ENCODE measurements at places on chromosomes 3 and 15. TPM values are rescaled to one million over a fixed set of nuclear protein-coding genes. Genes with fewer than 3 reads are reported as not detected.

DNA sequence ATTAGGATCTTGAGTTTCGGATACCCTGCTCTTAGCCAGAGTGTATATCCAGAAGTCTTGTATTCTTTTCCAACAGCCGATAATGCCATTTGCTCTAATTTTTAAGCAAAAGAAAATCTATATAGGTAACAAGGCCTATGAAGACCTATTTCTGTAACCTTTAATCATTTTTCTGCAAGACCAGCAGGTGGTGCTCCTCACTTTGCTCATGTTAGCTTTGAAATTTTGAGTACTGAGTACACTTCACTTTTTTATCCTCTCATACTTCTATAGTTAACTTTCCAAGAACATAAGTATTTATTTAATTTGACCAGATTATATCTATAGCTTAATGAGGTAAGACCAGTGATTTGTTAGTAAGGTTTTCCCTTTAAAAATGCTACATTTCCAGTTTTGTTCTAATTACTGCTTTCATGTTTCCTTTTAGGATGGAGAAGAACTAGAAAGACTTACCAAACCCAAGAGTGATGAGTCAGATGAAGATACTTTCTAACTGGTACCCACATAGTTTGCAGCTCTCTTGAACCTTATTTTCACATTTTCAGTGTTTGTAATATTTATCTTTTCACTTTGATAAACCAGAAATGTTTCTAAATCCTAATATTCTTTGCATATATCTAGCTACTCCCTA lies 20.5 kb downstream of the SLC35A5 start:
- H3K36me3 ChIP-seq = peaks cover 17% of the 10 kb centered on the region
- no peak overlapping the region for H3K4me3 ChIP-seq
- peak; percentile 78 for DNase-seq
- H3K27ac ChIP-seq = no peak overlapping the region
- no peaks in the 10 kb centered on the region for H3K27me3 ChIP-seq

Gene SYNM
- 0.97 TPM for total RNA-seq

DNA sequence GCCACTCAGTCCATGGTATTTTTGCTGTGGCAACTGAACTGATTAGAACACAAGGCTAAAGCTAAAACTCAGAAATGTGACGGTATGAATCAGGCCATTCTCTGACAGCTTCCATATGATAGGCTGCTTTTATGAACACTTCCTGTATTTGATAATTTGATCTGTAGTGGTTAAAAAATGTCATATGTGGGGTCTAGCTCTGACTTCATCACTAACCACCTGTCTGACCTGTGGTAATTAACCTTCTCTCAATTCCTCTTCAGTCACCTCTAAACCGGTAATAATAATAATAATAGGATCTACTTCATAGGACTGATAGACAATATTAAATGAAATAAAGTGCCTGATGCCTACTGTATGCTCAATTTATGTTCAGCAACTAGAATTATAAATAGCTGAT lies 223.2 kb downstream of the MBNL1 start:
- DNase-seq = no peak
- H3K27me3 ChIP-seq = no peaks in the 10 kb centered on the region
- no peak overlapping the region for H3K27ac ChIP-seq

Gene SOX14
- total RNA-seq = not detected
